Activated T-cell treated with anti-CD3 and anti-CD28 coated beads, Interleukin-2, amount 50 U/mL, for 48 hours (primary cell): ENCODE measurements at places on chromosomes 11 and 22.

DNA sequence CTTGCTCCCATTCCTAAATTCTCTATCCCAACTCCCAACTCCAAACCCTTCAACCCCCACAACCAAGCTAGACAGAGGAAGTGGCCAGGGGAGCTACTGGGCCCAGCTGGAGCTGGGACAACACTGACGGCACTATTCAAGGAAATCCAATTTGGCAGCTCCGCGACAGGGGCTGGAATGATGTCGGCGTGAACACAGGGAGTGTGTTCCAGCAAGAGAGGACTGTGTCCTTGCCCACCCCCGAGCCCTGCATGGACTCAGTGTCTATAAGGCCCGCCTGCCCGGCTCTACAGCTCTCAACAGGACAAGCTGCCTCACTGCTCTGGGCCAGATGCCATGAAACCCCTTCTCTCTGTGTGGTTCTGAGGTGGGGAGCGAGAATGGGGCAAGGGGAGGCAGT is 11.3 kb downstream of the PCSK7 start:
- no peak for DNase-seq

DNA sequence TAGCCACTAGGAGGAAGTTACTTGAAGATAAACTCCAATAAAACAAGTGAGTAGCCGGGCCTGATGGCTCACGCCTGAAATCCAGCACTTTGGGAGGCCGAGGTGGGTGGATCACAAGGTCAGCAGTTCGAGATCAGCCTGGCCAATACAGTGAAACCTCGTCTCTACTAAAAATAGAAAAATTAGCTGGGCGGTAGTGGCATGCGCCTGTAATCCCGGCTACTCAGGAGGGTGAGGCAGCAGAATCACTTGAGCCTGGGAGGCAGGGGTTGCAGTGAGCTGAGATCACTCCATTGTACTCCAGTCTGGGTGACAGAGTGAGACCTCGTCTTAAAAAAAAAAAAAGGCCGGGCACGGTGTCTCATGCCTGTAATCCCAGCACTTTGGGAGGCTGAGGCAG is 34.0 kb upstream of the CLPB start:
- DNase-seq: no peak

DNA sequence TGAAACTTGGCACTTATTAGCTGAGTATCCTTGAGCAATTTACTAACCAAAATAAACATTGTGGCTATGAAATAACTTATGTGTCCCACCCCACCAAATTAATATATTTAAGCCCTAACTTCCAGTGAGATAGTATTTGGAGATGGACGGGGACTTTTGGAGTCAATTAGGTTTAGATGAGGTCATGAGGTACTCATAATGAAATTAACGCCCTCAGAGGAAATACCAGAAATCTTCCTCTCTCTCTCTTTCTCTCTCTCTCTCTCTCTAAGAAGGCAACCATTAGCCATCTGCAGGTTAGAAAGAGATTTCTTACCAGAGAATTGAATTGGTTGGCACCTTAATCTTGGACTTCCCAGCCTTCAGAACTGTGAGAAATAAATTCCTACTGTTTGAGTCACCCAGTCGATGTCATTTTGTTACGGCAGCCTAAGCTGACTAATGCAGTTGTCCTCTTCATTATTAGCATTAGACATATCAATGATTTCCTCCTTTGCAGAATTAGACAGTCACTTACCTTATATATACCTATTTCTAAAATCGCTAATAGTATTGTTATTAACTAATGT is 1284.0 kb downstream of the FAM181B start:
- DNase-seq: no peak

GRCh38 chr22:27651486-27651885 is 150.1 kb downstream of the MN1 start:
- DNase-seq: no peak

DNA sequence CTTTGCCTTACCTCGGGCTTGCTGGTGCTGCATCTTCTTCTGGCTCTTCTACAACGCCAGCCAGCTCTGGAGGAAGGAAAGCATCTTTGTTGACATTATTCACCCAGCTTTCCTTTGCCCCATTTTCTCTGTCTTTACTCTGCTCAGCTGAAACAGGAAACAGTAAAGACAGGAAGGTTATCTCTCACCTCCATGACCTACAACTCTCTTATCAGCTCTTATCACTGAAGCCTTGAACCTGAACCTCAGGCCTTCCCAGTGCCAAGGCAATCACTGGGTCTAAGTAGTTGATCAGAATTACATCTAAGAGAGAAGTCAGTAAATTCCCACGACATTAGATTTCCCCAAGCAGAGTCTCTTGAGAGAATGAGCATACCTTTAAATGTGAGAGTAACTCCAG is 59.6 kb upstream of the CCDC89 start:
- no peak for DNase-seq
